Frontal cortex (tissue), 4 donors: ENCODE measurements at places on chromosomes 2 and 18. TPM values are rescaled to one million over a fixed set of nuclear protein-coding genes. Genes with fewer than 3 reads are reported as not detected.

The ERCC3 gene
- total RNA-seq, result 46.1 TPM

The GREB1 gene
- 3.7 TPM for total RNA-seq

The ZNF532 gene
- 305 TPM for total RNA-seq

The MAL gene
- not detected for total RNA-seq
